ENCODE measurements at places on chromosomes 1 and 21. TPM values are rescaled to one million over a fixed set of nuclear protein-coding genes. Genes with fewer than 3 reads are reported as not detected.

Gene FNBP1L
- 1.6 TPM for total RNA-seq

Gene ERVH48-1
- total RNA-seq, result 0.25 TPM

Gene GJA8
- not detected for total RNA-seq

GRCh38 chr1:1858382-1859086, 32.4 kb downstream of the GNB1 start:
- no peak for DNase-seq
- H3K4me1 ChIP-seq, result peaks cover 67% of the 10 kb centered on the region
- H3K27me3 ChIP-seq, result no peaks in the 10 kb centered on the region
- peak overlapping the region; percentile 60 for H3K27ac ChIP-seq

DNA sequence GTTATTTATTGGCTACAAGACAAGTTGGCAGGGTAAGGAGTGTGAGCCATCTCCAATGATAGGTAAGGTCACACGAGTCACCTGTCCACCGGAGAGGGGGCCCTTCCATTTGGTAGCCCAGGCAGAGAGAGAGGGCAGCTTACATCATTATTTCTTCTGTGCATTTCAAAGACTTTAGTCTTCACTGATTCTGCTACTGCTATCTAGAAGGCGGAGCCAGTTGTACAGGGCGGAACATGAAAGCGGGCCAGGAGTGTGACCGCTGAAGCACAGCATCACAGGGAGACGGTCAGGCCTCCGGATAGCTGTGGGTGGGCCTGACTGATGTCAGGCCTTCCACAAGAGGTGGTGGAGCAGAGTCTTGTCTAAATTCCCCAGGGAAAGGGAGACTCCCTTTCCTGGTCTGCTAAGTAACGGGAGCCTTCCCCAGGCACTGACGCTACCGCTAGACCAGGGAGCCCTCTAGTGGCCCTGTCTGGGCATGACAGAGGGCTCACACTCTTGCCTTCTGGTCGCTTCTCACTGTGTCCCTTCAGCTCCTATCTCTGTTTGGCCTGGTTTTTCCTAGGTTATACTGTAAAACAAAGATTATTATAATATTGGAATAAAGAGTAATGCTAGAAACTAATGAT, 36.7 kb downstream of the ZNF695 start:
- H3K36me3 ChIP-seq, result peaks cover 9% of the 10 kb centered on the region
- peak; percentile 52 for DNase-seq
- H3K27me3 ChIP-seq, result no peaks in the 10 kb centered on the region
- H3K27ac ChIP-seq, result no peak overlapping the region
- no peaks in the 10 kb centered on the region for H3K4me1 ChIP-seq
- no peak overlapping the region for H3K4me3 ChIP-seq

- H3K27ac ChIP-seq, result no peak overlapping the region
- no peak for DNase-seq
- H3K4me1 ChIP-seq, result peaks cover 11% of the 10 kb centered on the region
- no peaks in the 10 kb centered on the region for H3K27me3 ChIP-seq
Observed at GRCh38 chr21:42537106-42537742, 23.6 kb downstream of the SLC37A1 start.

GRCh38 chr1:26986658-26987057, 6.8 kb upstream of the TRNP1 start:
- peaks cover 9% of the 10 kb centered on the region for H3K4me1 ChIP-seq
- no peaks in the 10 kb centered on the region for H3K36me3 ChIP-seq
- DNase-seq, result no peak
- no peak overlapping the region for H3K27ac ChIP-seq

GRCh38 chr1:201876148-201876818, 12.4 kb upstream of the SHISA4 start:
- H3K27me3 ChIP-seq, result no peaks in the 10 kb centered on the region
- no peak overlapping the region for H3K4me3 ChIP-seq
- peaks cover 18% of the 10 kb centered on the region for H3K36me3 ChIP-seq
- DNase-seq, result no peak
- H3K4me1 ChIP-seq, result no peaks in the 10 kb centered on the region

GRCh38 chr1:43970911-43971310, 1.1 kb downstream of the DPH2 start:
- no peak for DNase-seq
- peak overlapping the region; percentile 98 for H3K4me3 ChIP-seq
- H3K27ac ChIP-seq, result no peak overlapping the region
- H3K36me3 ChIP-seq, result peaks cover 10% of the 10 kb centered on the region
- no peaks in the 10 kb centered on the region for H3K27me3 ChIP-seq
- H3K4me1 ChIP-seq, result peaks cover 44% of the 10 kb centered on the region

GRCh38 chr1:18151436-18152122, 44.0 kb downstream of the IGSF21 start:
- H3K27me3 ChIP-seq, result no peaks in the 10 kb centered on the region
- no peaks in the 10 kb centered on the region for H3K36me3 ChIP-seq
- H3K4me1 ChIP-seq, result no peaks in the 10 kb centered on the region
- no peak for DNase-seq
- H3K4me3 ChIP-seq, result no peak overlapping the region
- H3K27ac ChIP-seq, result no peak overlapping the region

DNA sequence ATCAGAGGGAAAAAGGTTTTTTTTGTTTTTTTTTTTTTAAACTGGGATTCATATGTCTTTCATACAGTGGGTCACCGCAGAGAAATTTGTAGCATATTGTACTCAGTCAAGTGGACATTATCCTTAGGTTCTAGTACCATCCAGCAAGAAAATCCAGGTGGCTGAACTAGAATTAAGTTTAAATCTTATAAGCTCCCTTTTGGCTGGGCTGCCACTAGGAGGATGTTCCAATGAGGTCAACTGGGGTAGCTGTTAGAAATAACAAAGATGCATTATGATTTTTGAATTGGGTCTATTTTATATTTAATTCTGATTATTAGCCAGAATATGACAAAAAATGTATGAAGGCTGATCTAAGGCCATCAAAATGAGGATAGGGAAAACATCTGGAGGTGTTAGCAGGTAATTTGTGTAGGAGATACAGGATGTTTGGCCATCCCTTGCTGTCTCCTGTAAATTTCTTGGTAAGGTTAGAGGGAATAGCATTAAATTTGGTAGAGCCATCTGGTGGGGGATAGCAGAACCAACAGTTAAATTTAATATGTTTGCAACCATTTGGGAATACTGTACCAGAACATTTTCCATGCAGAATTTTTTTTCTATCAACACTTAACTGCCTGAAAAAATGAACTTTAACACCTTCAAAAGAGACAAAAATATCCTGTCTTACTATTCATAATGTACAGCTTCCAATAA, 568.5 kb upstream of the B3GALT2 start:
- no peaks in the 10 kb centered on the region for H3K27me3 ChIP-seq
- no peak overlapping the region for H3K4me3 ChIP-seq
- no peak for DNase-seq
- no peaks in the 10 kb centered on the region for H3K36me3 ChIP-seq
- no peak overlapping the region for H3K27ac ChIP-seq

GRCh38 chr1:234484991-234485739, 6.2 kb upstream of the TARBP1 start:
- no peaks in the 10 kb centered on the region for H3K36me3 ChIP-seq
- DNase-seq, result no peak
- H3K27me3 ChIP-seq, result peaks cover 29% of the 10 kb centered on the region
- H3K4me1 ChIP-seq, result peaks cover 45% of the 10 kb centered on the region
- no peak overlapping the region for H3K27ac ChIP-seq

DNA sequence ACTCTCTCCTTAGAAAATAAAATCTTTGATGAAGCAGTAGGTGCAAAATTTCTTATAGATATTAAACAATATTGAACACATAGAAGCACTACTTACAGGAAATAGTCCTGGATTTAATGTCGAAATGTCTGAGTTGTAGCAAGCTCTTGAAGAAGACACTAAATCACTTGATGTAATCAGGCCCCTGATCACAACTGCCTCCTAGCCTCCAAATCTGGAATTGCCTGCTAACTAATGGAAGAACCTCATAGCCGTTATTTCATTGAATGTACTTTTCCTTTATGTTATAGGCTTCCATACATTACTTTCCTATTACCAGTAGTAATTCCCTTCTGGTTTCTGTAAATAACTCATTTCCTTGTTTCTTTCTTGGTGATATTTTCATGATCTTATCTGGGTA, 675.7 kb upstream of the CHRM3 start:
- no peak overlapping the region for H3K27ac ChIP-seq
- H3K4me1 ChIP-seq, result no peaks in the 10 kb centered on the region
- DNase-seq, result no peak
- no peaks in the 10 kb centered on the region for H3K36me3 ChIP-seq
- no peak overlapping the region for H3K4me3 ChIP-seq

GRCh38 chr1:154350383-154350782, 25.1 kb downstream of the ATP8B2 start:
- no peak for DNase-seq
- peaks cover 54% of the 10 kb centered on the region for H3K4me1 ChIP-seq
- no peaks in the 10 kb centered on the region for H3K27me3 ChIP-seq
- no peak overlapping the region for H3K27ac ChIP-seq

- H3K27ac ChIP-seq, result no peak overlapping the region
- H3K4me3 ChIP-seq, result no peak overlapping the region
- no peaks in the 10 kb centered on the region for H3K4me1 ChIP-seq
- DNase-seq, result no peak
Observed at GRCh38 chr1:59110271-59110670, 186.6 kb upstream of the FGGY start.

GRCh38 chr1:116418091-116418830, 45.2 kb downstream of the ATP1A1 start:
- H3K4me3 ChIP-seq, result peak overlapping the region; percentile 95
- H3K36me3 ChIP-seq, result peaks cover 2% of the 10 kb centered on the region
- DNase-seq, result peak; percentile 90
- peaks cover 32% of the 10 kb centered on the region for H3K4me1 ChIP-seq
- H3K27ac ChIP-seq, result peak overlapping the region; percentile 96

DNA sequence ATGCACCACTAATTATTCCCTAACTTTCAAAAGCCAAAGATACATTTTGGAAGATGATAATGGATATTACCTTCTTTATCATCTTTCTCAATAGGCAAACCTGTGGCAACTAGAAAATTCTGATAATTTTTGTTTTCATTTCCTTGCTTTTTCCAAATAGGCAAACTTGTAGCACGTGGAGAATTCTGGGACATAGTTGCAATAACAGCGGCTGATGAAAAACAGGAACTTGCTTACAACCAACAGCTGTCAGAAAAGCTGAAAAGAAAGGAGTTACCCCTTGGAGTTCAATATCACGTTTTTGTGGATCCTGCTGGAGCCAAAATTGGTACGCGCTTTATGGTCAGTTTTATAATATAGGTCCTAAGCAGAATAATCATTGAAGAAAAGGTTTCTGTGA, 1.5 kb downstream of the FPGT start:
- DNase-seq, result no peak
- no peaks in the 10 kb centered on the region for H3K27me3 ChIP-seq
- H3K27ac ChIP-seq, result peak overlapping the region; percentile 98
- peak overlapping the region; percentile 90 for H3K4me3 ChIP-seq
- peaks cover 2% of the 10 kb centered on the region for H3K36me3 ChIP-seq

DNA sequence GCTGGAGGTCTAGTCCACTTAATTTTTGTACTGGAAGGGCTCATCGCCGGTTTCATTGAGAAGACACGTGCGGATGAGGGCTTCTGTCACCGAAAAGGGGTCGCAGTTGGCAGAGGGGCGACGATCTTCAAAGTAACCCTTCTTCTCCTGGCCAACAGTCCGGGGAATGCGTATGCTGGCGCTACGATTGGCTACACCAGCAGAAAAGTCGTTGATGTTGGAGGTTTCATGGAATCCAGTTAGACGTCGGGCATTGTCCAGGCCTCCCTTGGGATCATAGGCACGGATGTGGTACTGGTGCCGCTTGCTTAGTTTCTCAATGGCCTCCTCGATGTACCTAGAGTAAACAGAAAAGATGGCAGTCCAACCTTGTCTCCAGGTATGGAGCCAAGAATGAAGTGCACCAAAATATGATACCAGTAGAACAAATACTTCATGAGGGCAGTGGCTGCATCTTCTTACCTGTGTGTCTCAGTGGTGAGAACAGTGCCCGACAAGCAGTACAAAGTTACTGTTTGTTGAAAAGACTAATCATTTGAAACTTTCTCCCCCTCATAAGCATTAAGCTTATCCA, 7.1 kb downstream of the GLUL start:
- peaks cover 9% of the 10 kb centered on the region for H3K36me3 ChIP-seq
- H3K4me1 ChIP-seq, result peaks cover 8% of the 10 kb centered on the region
- H3K27me3 ChIP-seq, result no peaks in the 10 kb centered on the region

DNA sequence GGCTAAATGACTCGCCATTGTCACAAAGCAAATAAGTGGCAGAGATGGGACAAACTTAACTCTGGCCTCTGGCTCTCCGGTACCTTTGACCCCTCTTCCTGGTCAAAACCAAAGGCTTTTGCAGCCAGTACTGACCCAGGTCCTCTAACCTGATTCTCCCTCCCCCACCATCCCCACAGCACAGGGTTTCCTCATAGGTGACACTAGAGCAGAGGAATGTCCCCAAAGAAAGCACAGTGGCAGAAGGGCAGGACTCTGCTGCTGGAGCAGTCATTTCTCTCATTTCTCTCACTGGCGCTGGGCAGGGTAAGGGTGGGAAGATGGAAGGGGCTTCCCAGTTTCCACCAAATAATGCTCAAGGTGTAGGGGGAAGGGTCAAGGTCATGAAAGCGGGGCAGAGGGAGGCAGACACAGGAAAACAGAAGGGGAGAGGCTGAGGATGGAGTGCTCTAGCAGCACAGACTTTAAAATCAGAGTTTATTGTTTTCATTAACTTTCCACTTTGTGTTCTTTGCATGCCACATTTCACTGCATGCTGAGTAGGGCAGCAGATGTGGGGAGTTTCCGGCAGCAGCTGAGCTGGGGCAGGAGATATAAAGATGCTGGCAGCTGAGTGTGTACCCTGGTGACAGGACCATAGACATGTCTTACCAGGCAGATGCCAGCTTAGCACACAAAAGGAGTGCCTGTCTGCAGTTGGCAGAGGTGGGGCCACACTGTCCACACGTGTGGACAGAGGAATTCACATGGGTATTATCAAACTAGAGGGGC, 80.5 kb downstream of the FAM78B start:
- no peaks in the 10 kb centered on the region for H3K36me3 ChIP-seq
- no peak overlapping the region for H3K4me3 ChIP-seq
- DNase-seq, result no peak

DNA sequence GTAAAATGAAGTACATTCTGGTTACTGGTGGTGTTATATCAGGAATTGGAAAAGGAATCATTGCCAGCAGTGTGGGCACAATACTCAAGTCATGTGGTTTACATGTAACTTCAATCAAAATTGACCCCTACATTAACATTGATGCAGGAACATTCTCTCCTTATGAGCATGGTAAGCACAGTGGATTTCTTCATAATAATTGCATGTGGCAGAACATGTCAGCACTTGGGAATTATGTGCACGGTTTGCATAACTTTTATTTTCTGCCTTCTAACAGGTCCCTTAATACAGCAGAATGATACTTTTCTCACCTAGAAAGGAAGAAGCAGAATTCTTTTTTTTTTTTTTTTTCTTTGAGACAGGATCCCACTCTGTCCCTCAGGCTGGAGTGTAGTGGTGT, 3.8 kb downstream of the CTPS1 start:
- peak overlapping the region; percentile 7 for H3K27ac ChIP-seq
- H3K36me3 ChIP-seq, result peaks cover 39% of the 10 kb centered on the region
- H3K4me1 ChIP-seq, result peaks cover 67% of the 10 kb centered on the region

Measured in activated T-cell treated with anti-CD3 and anti-CD28 coated beads, Interleukin-2, amount 50 U/mL, for 72 hours (primary cell).